Fibroblast of skin of left biceps (primary cell): ENCODE measurements at places on chromosomes 3 and 15.

DNA sequence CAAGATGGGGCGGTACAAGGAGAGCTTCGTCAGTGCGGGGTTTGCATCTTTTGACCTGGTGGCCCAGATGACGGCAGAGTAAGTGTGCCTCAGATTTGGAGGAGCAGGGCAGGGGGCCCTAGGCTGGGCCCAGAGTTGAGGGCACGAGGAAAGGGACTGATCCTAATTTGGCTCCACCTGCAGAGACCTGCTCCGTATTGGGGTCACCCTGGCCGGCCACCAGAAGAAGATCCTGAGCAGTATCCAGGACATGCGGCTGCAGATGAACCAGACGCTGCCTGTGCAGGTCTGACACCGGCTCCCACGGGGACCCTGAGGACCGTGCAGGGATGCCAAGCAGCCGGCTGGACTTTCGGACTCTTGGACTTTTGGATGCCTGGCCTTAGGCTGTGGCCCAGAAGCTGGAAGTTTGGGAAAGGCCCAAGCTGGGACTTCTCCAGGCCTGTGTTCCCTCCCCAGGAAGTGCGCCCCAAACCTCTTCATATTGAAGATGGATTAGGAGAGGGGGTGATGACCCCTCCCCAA lies 19.8 kb downstream of the EPHB3 start:
- DNase-seq: no peak

DNA sequence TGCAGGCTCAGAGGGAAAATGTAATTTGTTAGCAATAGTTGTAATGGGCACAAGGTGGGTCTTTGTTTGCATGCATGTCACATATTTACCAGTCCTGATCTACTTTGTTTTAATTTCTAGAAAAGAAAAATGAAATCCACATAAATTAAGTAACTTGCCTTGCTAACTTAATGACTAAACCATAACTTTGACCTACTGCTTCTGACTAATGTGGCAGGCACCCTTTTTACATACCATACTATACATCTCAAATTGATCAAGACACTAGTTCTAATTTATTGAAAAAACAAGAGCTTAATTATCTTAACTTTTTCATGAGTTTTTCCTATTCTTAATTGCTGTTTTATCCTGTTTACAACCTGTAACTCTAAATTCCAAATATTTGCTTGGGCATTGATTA lies 93.2 kb downstream of the ATP11B start:
- DNase-seq: no peak

GRCh38 chr3:156449710-156450574 lies 105.0 kb downstream of the SSR3 start:
- no peak for DNase-seq

DNA sequence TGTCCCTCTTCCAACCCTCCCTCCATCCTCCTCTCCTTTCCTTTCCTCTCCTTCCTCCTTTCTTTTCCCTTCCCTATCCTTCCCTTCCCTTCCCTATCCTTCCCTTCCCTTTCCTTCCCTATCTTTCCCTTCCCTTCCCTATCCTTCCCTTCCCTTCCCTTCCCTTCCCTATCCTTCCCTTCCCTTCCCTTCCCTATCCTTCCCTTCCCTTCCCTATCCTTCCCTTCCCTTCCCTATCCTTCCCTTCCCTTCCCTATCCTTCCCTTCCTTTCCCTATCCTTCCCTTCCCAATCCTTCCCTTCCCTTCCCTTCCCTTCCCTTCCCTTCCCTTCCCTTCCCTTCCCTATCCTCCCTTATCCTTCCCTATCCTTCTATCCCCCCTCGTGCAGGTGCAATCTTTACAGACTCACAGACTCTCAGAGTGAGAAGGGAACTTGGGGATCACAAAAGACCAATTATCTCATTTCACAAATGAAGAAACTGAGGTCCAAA lies 31.5 kb downstream of the RASGRF1 start:
- DNase-seq: no peak

DNA sequence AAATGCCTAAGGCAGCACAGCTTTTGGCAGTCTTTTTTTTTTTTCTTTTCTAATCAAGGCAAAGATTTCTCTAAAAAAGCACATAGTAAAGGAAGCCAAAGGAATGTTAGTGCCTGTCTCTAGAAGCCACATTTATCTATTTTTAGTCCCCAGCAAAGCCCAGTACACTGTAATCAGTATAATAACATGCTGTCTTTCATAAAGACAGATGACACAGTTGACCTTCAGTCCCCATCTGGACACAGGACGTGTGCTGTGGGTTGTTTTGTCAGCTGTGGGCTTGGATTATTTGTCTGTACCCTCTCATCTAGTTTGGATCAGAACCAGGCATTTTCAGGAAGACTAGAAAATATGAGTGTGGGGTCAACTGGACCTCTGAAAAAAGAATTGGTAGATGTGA lies 110.4 kb upstream of the CTNNB1 start:
- no peak for DNase-seq
